ENCODE measurements at places on chromosomes 7 and 10.

GRCh38 chr10:64682043-64682442 lies 1160.8 kb downstream of the REEP3 start:
- DNase-seq: no peak

DNA sequence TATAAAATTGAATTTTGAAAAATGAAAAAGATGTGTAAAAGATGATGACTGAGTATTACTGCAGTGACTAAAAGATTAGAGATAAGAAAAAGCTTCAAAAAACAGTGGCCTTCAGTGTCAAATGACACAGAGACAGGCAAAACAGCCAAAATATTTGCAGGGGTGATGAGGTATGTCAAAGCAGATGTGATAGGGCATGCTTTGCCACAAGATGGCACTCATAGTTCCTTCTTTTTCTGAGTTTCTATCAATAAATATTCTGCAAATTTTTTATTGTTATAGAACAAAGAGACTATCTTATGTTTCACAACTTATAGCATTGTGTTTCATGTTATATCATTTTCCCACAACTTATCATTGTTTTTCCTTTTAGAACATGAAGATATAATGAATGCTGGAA lies 344.1 kb upstream of the HPS1 start:
- DNase-seq: peak; percentile 17

DNA sequence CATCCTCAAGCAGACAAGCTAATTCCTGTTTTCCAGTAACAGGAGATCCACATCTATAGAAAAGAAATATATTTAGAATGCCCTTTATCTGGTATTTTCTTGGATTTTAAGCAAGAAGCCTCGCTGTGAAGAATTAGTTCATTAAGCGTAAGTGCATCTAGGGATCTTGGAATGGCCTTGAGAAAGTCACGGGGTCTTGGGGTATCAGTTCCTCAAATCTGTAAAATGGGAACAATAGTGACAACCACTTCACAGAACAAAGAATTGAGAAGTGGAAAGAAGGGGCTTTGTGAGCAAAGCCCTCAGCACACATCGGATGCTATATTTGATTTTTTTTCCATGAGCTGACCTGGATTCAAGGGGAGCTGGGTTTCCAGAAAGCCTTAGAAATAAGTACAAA lies 32.3 kb upstream of the WDFY4 start:
- DNase-seq: no peak

DNA sequence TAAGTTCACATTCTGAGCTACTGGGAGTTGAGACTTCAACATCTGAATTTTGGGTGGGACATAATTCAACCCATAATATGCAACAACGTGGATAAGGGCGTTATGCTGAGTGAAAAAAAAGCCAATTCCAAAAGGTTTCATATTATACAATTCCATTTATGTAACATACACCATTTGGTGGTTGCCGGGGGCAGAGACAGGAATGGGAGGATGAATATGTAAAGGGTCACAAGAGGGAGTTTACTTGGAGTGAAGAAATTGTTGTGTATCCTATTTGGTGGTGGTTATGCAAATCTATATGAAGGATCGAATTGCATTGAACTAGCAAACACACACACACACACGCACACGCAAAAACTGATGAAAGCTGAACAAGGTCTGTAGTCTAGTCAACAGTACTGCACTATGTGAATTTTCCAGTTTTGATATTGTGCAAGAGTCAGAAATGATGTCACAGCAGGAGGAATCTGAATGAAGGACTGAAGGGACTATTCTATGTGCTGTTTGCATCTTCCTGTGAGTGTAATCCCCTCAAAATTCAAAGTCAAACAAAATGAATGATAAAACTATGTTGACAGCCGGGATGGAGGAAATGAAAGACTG lies 249.2 kb upstream of the HABP2 start:
- DNase-seq: peak; percentile 86

DNA sequence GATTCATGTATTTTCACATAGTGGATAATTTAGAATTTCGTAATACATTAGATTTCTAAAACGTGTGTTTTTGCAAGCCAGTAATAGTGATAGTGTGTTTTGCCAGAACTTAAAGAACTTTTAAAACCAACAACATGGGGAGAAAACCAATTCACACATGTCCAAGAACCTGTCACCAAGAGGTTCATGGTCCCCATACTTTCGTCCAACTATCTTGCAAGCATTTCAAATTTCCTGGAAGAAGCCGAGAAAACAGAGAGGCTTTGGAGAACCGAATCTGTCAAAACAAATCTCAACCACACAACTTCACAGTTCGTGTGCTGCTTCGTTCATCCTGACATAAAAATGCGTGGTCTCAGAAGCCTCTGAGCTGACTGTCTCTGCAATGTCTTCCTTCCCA lies 31.9 kb downstream of the GFRA1 start:
- DNase-seq: no peak

GRCh38 chr10:111856631-111857030 lies 326.9 kb downstream of the GPAM start:
- no peak for DNase-seq

DNA sequence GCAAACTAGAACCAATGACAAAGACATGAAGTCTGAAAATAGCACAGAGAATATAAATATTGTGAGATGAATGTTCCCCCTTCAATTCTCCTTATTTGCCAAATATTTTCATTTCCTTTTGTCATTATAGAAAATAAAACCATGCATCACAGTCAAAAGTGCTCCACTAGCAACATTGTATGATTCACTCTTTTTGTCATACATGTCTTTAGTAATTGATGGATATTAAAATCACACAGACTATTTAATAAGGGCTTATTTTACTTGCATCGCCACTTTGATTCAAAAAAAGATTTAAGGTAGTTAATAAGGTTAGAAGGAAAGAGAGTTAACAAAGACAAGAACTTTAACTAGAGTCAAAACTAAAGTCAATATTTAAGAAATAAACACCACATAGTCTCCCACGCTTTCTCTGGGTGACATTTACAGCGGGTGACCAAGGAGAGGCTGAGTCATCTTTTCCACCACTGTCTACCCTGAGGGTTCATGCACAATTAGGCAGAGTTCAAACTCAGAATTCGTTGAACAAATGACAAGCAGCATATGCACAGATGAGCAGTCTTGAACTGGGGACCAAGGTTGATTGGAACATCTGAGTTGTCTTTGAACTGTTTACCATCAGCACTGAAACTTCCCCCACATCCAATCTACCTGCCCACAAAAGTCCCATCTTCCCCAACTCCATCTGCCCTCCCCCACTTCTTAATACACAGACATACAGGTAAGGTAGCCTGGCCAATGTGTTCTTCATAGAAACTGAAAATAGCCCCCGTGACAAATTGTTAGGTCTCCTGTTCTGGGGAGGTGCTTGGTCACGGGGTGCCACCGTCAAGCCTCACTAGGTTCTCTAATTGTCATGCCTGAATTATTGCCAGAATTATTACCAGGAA lies 42.5 kb downstream of the C7orf25 start:
- DNase-seq: peak; percentile 18

DNA sequence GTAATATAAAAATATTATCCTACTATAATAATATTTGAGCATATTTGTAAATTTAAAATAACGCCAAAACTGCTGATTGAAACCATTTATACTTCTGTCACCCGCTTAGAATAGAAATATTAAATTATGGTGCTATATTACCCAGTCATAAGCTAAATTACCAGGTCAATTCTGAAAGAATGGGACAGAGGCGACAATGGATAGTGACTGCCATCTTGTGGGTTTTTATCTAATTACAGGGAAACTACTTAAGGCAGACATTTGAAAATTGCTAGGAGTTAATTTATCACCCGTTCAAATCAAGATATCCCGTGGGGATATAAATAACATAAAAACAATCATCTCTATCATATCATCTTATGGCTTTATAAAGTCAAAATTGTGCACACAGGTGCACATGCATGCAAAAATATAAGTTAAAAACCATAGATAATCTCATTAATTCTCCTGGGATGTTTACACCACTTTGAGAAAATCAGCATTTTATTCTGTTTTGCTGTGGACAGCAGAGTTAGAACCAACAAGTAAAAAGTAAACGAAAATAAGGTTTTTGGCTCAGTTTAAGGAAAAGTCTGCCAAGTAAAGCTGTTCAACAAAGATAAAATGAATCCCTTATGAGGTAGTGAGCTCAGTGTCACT lies 41.3 kb upstream of the HPSE2 start:
- peak; percentile 4 for DNase-seq

- DNase-seq: no peak
These were observed 80.8 kb upstream of the PRSS1 start for GRCh38 chr7:142668495-142668894.

All from adipocyte (in vitro differentiated cells).